ENCODE measurements at places on chromosomes 3 and 15.

- no peak for DNase-seq
Observed at GRCh38 chr15:101037090-101037830, 118.1 kb downstream of the LRRK1 start.

GRCh38 chr3:155239960-155240359 lies 53.5 kb downstream of the STRIT1 start:
- no peak for DNase-seq

DNA sequence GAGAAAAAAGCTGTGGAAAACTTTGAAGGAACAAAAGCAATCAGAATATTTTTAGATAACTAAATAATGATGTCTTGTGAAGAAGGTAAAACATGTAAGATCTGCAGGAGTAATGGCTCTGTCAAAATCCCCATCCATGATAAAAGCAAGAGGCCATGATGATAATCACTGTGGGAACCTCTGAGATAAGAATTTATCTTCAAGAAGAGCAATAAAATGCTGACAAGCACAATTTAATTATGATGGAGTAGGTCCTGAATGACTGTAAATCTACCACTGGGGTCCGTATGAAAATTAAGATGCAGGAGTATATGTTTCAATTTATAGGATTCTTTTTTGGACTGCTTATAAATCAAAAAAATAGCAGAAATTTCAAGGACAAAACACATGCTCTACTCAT lies 68.3 kb upstream of the CHMP2B start:
- no peak for DNase-seq

DNA sequence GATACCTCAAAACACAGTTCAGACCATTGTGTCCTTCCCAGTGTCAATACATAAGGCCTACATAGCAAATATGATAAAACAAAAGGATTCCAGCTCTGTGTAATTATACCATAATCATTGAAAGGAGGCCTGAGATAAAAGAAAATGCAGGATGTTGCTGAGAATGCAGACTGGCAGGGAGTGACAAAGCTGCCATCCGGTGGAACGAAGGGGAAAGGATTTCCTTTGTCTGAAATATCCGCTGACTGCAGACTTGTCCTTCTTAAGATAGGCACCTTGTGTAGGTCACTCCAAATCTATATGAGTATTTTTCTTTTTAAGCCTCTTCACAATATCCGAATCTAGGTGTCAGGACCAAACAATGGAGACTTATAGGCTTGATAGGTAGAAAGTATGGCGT lies 108.0 kb downstream of the KCNH8 start:
- no peak for DNase-seq

DNA sequence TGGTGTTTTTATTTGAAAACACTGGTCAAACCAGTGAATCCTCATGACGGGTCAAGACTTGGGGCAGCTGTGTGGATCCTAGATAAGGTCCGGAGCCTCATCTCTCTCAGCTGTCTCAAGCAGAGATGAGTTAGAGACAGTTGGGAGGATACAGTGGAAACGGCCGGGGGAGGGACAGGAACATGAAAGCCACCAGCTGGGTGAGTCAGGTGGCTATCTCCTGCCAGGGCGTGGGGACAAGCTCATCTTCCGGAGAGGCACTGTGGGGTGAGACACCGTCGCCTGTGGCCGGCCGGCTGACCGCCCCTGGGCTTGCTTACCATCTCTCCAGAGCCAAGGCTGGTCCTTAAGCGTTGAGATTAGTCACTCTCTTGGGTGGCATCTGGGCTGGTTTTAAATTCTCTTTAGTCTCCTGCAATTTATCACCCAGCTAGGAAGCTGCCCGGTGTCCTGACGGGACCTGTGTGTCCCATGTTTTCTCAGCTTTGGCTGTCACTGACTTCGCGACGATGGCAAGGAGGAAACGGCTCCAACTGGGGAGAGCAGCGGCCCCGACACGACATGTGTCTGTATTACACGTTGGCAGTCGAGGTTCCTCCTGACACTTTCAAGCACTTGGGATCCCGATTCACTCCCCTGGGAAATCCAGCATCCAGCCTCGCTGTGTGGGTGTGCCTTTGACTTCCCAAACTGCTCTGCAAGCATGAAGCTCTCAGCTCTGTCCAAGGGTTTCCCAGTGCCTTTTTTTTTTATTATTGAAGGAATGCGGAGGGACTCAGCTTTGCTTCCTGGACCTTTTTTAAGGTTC lies 7.5 kb downstream of the ST8SIA2 start:
- DNase-seq: no peak

- no peak for DNase-seq
Observed at GRCh38 chr3:132539681-132540080, 57.4 kb upstream of the ACKR4 start.

GRCh38 chr15:45224621-45225217 lies 27.3 kb upstream of the SLC28A2 start:
- no peak for DNase-seq

DNA sequence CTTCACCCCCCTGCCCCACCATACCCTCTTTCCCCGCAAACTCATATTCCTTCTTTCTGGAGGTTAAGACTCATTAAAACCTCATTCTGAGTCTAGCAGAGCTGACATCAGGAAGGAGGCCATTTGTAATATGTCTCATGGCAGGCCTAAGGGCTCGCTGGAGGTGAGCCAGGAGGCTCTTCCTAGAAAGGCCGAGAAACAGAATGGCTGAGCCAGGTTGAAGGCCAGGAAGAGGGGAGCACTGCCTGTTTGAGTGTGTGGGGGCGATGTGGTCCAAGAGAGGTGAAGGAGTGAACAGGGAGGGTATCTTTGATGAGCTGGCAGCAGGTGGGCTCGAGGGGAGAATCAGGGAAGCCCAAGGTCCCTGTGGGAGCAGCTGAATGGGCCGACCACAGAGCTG lies 317.3 kb downstream of the TLE3 start:
- no peak for DNase-seq

DNA sequence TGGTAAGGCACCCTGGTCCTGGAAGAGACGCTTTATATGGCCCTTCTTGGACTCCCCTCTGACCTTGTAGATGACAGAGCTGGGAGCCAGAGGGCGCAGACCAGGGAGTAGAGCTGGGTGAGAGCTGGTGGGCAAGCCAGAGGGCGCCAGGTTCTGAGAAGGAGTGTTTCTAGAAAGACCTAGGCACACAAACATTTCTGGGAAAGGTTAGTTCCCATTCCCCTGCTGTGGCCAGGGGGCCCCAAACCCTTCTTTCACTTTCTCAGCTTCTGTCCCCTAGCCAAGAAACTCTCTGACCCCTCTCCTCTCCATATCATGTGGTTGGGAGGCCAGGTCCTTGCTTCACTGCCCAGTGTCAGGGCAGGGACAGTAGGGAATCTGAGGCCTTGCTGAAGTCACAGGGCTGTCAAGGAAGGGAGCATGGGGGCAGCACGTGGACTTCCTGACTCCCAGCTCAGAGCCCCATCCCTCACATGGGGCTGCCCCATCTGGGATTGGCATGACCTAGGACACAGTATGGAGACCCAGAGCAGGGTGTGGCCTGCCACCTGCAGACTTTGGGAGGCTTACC lies 3.6 kb downstream of the HEMK1 start:
- no peak for DNase-seq

- DNase-seq: no peak
Observed at GRCh38 chr3:189914799-189915198, 205.9 kb downstream of the P3H2 start.

DNA sequence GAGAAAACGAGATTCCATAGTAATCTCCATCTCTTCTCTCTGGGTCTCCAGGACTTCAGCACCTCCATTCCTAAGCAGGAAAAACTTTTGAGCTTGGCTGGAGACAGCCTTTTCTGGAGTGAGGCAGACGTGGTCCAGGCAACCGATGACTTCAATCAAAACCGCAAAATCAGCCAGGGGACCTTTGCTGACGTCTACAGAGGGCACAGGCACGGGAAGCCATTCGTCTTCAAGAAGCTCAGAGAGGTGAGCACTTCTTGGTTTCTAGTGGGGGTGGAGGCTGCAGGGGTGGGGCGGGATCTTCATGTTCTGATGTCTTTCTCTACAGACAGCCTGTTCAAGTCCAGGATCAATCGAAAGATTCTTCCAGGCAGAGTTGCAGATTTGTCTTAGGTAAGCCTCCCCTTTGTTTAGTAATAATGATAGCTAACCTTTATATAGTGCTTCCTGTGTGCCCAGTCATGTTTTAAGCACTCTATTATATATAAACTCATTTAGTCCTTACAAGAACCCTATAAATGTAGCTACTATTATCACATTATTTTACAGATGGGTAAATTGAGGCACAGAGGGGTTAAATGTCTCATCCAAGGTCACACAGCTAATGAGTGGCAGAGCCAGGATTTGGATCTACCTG lies 35.0 kb upstream of the TATDN2 start:
- DNase-seq: no peak

GRCh38 chr3:117201901-117202774 lies 492.6 kb downstream of the TUSC7 start:
- DNase-seq: no peak

GRCh38 chr15:82045179-82045891 lies 483 bp downstream of the MEX3B start:
- DNase-seq: peak; percentile 58

- DNase-seq: no peak
Observed at GRCh38 chr15:28001641-28002040, 97.5 kb downstream of the OCA2 start.

- no peak for DNase-seq
Observed at GRCh38 chr3:46427916-46428833, 21.1 kb downstream of the CCRL2 start.

DNA sequence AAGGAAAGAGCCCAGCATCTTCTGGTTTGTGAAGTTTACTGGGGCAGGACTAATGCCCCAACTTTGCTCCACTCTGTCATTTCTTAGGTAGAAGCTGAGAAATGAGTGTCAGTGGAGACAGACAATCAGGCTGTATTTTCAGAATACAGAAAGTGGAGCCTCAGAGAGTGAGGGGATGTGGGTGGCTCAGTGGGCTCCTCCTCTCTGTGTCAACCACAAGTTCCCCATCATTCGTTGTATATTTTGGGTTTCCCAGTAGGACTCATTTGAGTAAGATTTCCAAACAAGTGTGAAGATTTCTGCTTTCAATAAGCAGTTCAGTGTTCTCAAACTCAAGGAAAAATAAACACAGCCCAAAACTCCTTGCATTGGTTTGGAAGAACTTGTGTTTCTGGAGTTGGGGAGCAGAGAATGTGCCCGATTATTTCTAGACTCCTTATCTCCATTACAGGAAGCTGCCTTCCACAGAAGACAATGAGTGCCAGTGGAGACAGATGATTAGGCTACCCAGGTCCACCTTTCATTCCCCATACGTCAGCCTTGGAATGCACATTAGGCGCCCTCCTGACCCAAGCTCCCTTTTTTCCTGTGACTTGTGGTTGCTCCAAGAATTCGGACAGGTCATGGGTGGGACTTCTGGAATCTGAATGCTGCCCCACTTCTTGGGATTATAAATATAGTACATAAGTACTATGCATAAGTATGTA lies 792.1 kb upstream of the LMCD1 start:
- no peak for DNase-seq

- DNase-seq: no peak
Observed at GRCh38 chr15:69380100-69380725, 33.9 kb upstream of the KIF23 start.

GRCh38 chr15:41979493-41980266 lies 7.3 kb upstream of the EHD4 start:
- no peak for DNase-seq

DNA sequence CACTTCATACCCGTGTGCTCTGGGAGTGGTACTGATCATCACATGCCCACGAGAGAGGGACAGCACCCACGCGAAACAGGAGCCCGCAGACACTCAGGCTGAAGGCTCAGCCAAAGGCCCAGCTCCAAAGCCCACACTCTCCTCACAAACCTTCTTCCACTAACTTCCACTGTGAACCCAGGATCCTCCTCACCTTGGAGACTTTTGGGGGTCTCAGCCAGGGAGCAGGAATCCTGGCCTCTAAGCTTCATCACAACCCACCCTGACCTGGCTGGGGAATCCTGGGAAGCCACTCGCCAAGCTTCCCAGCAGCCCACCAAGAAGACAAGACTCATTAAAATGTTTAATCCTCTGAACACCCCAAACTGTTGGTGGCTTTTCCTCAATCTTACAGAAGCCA lies 421.2 kb downstream of the OCA2 start:
- DNase-seq: no peak

- no peak for DNase-seq
Observed at GRCh38 chr3:189820365-189820720, 189.2 kb downstream of the TP63 start.

DNA sequence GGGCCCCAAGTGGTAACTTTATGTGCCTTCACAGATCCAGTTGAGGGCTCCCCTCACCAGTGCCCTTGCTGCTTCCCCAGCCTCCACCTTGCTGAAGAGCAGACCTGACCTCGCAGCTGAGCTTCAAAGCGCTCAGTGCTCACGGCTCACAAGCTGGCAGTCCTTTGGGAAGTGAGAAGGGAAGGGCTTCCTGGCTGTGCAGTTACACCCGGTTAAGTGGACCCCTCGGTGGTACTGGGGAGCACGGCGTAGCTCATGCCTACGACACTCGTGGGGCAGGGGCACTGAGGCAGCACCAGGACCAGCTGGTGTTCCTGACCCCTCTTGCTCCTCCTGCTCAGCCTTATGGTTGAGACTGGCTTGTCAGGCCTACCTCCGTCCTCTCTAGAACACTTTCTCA lies 629.0 kb upstream of the TBL1XR1 start:
- DNase-seq: no peak

GRCh38 chr15:64180235-64180824 lies 17.5 kb upstream of the PPIB start:
- DNase-seq: no peak
